ENCODE measurements at places on chromosomes 7 and 10.
A peak's percentile ranks its signal among the peaks of the same experiment; 100 is the strongest.

DNA sequence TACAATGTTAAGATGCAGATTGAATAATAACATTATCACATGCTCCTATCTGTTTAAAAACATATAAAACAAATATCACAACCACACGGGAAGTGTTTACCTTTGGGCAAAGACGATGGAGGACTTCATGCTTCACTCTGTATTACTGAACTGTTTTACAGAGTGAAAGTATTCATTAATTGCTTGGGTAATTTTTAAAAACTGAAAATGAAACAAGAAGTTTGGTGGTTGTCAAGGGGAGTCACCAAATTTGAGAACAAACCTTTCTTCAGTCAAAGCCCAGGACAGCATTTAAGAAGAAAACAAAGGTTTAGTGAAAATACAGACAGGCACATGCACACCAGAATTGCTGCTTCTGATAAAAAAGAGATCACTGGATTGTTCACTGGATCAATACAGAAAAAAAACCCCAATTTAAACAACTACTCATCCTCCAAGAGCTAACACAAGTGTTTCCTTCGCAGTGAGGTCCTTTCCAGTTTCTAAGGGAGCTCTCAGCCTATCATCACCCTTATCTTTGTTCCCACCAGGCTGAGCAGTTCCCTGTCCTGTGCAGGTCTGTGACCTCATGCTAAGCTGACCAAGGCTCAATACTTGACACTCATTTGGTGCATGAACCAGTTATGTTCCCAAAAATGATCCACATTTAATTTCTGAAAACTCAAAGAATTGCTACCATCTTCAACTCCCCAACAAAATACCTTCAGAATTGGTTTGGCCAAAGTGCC is 8.8 kb downstream of the PARP12 start:
- H3K4me1 ChIP-seq: no peaks in the 10 kb centered on the region
- no peak overlapping the region for H3K4me3 ChIP-seq
- no peaks in the 10 kb centered on the region for H3K36me3 ChIP-seq

DNA sequence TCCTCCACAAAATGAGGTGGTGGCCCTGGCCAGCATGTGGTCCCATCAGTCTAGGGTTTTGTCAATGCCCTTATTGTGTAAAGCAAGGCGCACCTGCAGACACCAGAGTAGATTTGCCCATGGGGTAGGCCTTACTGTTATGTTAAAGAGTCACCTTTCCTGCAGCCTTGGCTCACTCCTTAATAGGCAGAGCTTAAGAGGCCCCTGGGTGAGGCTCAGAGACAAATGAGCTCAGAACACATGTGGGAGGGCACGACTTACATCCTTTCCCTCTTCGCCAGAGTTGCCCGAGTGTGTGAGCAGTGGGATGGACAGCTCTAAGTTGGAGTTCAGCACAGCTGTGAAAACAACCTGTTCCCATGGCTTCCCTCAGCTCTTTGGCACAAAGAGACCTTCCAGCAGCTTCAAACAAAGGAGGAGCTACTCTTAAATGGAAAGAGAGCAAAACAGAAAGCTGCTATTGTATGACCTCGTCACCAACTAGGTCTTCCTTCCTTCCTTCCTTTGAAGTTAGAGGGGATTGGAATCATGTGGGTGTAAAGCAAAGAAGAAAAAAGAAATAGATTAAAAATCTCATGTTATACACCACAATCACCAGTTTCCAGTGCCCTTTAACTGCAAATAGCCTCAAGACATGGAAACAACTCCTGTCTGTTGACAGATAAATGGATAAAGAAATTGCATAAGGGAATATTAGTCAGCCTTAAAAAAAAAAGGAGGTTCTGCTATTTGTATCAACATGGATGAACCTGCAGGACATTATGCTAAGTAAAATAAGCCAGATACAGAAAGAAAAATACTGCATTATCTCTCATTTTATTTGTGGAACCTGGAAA is 11.9 kb upstream of the XPNPEP1 start:
- peak overlapping the region; percentile 90 for H3K27ac ChIP-seq
- H3K4me3 ChIP-seq: 0 out of 2 replicates have a peak overlapping the region, but pooled peaks have one; percentile 9
- no peaks in the 10 kb centered on the region for H3K36me3 ChIP-seq
- no peaks in the 10 kb centered on the region for H3K27me3 ChIP-seq
- peaks cover 36% of the 10 kb centered on the region for H3K4me1 ChIP-seq
- DNase-seq: peak; percentile 84

GRCh38 chr7:142646386-142647140 is 102.7 kb upstream of the PRSS1 start:
- no peaks in the 10 kb centered on the region for H3K36me3 ChIP-seq
- no peak overlapping the region for H3K27ac ChIP-seq
- DNase-seq: no peak
- H3K4me1 ChIP-seq: no peaks in the 10 kb centered on the region
- no peak overlapping the region for H3K4me3 ChIP-seq
- H3K27me3 ChIP-seq: no peaks in the 10 kb centered on the region

DNA sequence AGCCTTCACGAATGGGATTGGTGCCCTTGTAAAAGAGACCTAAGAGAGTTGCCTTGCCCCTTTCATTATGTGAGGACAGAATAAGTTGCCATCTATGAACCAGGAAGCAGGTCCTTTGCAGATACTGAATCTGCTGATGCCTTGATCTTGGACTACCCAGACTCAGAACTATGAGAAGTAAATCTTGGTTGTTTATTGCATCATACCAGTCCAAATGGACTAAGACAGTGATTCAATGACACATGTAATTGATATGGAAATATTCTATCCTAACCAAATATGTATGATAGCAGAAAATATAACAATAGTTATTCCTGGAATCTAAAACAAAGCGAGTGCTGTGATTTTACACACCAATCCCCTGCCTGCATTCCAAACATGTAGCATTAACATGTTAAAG is 17.0 kb upstream of the LYZL1 start:
- no peak overlapping the region for H3K4me3 ChIP-seq
- no peak overlapping the region for H3K27ac ChIP-seq

DNA sequence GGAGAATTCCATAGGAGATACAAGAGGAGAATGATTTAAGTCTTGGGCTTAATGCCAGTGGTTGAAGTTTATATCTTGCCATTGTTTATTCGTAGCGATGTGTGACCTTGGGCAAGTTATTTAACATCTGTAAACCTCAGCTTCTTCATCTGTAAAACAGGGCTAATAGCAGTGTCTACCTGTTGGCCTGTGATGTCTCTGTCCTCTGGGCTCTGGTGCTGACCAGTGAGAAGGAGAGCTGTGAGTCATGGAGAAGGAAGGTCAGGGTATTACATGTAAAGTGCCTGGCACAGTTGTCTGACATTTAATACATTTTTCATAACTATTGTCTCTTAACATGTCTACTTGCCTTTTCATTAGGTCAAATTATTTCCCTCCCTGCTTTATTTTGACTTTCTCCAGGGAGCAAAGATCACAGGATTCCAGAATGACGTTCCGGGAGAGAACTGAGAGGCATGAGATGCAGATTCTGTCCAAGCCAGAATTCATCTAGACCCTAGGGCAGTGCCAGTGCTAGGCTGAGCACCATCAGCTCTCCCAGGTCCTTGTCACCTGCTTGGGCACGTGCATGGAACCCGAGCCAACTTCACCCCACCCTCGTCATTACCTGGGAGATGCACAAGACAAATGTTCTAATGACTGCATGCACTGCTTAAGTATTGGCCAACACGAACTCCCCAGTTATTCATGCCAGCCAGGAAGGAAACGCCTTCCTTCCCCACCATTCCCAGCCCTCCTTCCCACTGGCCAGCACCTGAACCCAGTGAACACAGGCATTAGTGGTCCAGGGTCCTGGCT is 187.9 kb downstream of the DPY19L1 start:
- no peaks in the 10 kb centered on the region for H3K4me1 ChIP-seq
- no peak overlapping the region for H3K4me3 ChIP-seq
- no peaks in the 10 kb centered on the region for H3K27me3 ChIP-seq
- H3K36me3 ChIP-seq: no peaks in the 10 kb centered on the region

DNA sequence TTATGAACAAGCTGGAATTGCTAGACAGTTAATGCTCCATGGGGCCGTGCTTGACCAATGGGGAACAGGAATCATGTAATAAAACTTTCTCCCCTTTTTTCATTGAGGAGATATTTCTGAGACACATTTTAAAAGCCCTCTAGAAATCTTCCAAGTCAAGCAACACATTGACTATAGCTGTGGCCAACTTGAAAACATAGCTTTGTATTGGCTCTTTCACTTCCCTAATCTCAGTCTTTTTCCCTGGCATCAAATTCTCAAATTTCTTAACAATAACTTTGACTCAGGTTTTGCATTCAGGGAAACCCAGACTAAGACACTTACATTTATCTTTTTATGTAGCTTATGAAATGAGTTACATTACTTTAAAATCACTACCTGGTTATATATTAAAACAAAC is 947.1 kb upstream of the MBL2 start:
- no peaks in the 10 kb centered on the region for H3K36me3 ChIP-seq
- H3K27ac ChIP-seq: no peak overlapping the region
- no peak overlapping the region for H3K4me3 ChIP-seq
- no peaks in the 10 kb centered on the region for H3K4me1 ChIP-seq
- no peak for DNase-seq

GRCh38 chr10:44395396-44395795 is 10.5 kb upstream of the CXCL12 start:
- H3K4me1 ChIP-seq: peaks cover 30% of the 10 kb centered on the region
- H3K36me3 ChIP-seq: no peaks in the 10 kb centered on the region
- no peak for DNase-seq
- no peak overlapping the region for H3K27ac ChIP-seq

- H3K27ac ChIP-seq: no peak overlapping the region
- no peaks in the 10 kb centered on the region for H3K4me1 ChIP-seq
- no peak for DNase-seq
- H3K27me3 ChIP-seq: no peaks in the 10 kb centered on the region
- H3K4me3 ChIP-seq: no peak overlapping the region
- H3K36me3 ChIP-seq: no peaks in the 10 kb centered on the region
These were observed 55.5 kb upstream of the OPALIN start for GRCh38 chr10:96414303-96414702.

GRCh38 chr10:14556285-14556956 is 218.3 kb downstream of the FAM107B start:
- no peak overlapping the region for H3K4me3 ChIP-seq
- peak; percentile 67 for DNase-seq
- H3K36me3 ChIP-seq: no peaks in the 10 kb centered on the region

DNA sequence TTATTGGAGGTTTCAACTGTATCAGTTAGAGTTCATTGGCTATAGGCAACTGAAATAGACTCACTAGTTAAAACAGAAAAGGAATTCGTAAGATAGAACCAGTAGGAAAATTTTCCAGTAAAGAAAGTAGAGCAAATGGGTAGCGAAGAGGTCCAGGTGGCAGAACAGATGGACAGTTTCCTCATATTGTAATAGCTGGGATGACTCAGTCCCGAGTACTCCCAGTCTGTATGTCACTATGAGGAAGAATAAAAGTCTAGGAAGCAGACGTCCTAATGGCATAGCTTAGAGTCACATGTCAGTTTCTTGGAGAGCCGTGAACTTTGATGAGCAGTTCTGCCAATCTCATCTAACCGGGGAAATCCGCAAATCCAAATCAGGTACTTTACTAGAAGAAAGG is 95.3 kb downstream of the RNF32 start:
- no peak overlapping the region for H3K4me3 ChIP-seq
- H3K27me3 ChIP-seq: no peaks in the 10 kb centered on the region
- no peaks in the 10 kb centered on the region for H3K4me1 ChIP-seq
- no peak overlapping the region for H3K27ac ChIP-seq

- peaks cover 49% of the 10 kb centered on the region for H3K4me1 ChIP-seq
- no peaks in the 10 kb centered on the region for H3K36me3 ChIP-seq
- peak; percentile 65 for DNase-seq
- no peak overlapping the region for H3K27ac ChIP-seq
These were observed 23.0 kb downstream of the GHRHR start for GRCh38 chr7:30986738-30987137.

DNA sequence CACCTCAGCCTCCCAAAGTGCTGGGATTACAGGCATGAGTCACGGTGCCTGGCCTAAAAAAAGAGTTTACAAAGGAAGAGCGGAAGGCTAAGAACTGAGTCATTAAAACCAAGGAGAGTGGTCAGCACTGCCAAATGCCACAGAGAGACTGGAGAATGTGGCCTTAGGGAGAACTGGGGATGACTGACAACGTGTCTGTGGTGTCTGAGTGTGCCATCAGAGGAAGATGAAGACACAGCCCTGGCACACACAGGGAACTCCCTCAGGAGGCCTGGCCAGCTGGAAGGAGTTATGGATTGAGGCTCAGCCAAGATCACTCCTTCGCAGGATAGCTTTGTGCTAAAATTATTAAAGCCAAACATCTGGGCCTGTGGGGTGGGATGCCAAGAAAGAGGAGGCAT is 3.9 kb upstream of the INA start:
- H3K4me3 ChIP-seq: no peak overlapping the region
- H3K36me3 ChIP-seq: no peaks in the 10 kb centered on the region
- peaks cover 6% of the 10 kb centered on the region for H3K4me1 ChIP-seq
- H3K27ac ChIP-seq: no peak overlapping the region
- no peak for DNase-seq

DNA sequence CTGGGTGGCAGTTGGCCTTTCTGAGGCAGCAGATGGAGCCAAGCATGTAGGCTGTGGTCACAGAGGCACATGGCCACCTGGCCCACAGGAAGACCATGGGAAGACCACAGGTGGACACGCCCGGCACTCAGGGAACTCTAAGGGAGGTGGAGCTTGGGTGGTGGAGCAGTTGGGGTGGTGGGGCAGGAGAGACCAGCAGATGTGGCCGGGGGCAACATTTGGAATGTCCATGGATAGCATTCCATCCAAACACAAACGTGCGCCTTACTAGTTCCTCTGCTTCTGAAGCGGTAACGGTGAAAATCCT is 290.9 kb downstream of the PTPRN2 start:
- H3K4me1 ChIP-seq: no peaks in the 10 kb centered on the region
- H3K4me3 ChIP-seq: no peak overlapping the region
- H3K36me3 ChIP-seq: no peaks in the 10 kb centered on the region
- no peak for DNase-seq
- H3K27ac ChIP-seq: no peak overlapping the region

DNA sequence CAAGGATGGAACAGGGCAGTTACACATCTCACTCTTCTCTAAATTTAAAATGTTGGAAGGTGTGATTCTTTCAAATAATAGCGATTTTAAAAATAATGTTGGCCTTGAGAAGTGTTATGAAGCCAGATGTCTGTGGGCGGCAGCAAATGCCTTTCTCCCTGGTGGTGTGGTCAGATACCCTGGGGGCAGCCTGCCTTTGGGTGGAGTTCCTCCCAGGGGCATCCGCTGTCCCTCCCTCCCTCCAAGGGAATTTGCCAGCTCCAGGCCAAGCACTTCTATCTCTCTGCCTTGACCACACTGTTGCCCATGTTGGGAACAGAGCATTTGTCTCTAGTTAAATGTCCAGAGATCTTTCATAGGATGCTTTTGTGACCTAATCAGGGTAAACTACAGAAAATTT is 121.4 kb downstream of the POU6F2 start:
- H3K27ac ChIP-seq: no peak overlapping the region
- H3K27me3 ChIP-seq: no peaks in the 10 kb centered on the region
- no peaks in the 10 kb centered on the region for H3K36me3 ChIP-seq
